Thyroid gland (tissue), 4 donors: ENCODE measurements at places on chromosomes 5 and 9. TPM values are rescaled to one million over a fixed set of nuclear protein-coding genes. Genes with fewer than 3 reads are reported as not detected.

DNA sequence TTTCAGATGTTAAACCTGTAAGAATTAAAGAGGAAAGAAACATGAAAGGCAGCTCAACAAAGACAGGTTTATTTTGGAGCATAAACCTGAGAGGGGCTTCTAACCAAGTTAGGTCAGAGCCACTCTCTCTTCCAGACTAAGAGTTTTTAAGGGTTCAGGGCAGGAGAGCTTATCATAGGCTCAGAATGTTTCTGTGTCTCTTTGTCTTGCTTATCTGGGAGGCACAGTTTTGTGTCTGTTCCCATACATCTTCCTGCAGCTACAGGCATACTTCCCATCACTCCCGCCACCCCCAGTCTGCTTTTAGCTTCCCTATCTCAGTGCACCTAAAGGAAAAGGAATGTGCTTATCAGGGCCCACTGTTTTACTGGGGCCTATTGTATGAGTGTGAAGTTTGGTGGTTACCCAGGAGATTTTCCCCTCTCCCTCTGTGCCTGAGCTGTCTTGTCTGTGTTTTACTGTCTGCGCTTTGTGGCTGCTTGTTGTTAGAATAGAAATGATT, 21.9 kb downstream of the CD14 start:
- no peak overlapping the region for H3K4me3 ChIP-seq
- no peak for DNase-seq
- no peaks in the 10 kb centered on the region for H3K27me3 ChIP-seq
- no peaks in the 10 kb centered on the region for H3K36me3 ChIP-seq
- no peak overlapping the region for H3K27ac ChIP-seq
- H3K4me1 ChIP-seq = peaks cover 12% of the 10 kb centered on the region

GRCh38 chr5:97534166-97534565, 351.1 kb upstream of the RIOK2 start:
- H3K4me1 ChIP-seq = no peaks in the 10 kb centered on the region
- H3K27me3 ChIP-seq = no peaks in the 10 kb centered on the region
- DNase-seq = no peak
- no peak overlapping the region for H3K27ac ChIP-seq
- no peaks in the 10 kb centered on the region for H3K36me3 ChIP-seq

DNA sequence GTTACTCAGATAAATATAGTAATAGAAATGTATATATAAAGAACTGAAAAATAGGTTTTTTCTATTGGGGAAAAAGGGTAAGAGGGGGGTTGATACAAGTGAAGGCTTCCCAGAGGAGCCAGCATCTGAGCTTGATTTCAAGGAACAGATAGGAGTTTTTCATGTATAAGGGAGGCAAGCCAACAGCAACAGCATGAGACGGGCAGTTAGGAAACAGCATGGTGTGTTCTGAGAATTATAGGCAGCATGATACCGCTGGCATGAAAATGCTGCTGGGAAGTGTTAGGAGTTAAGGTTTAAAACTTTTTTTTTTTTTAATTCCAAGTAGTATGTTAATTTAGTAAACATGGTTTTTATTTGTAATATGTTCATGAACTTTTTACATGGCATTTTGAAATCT, 9.7 kb downstream of the CDC37L1 start:
- no peaks in the 10 kb centered on the region for H3K4me1 ChIP-seq
- H3K27me3 ChIP-seq = no peaks in the 10 kb centered on the region
- H3K36me3 ChIP-seq = peaks cover 6% of the 10 kb centered on the region
- no peak overlapping the region for H3K4me3 ChIP-seq

The THBS4 gene
- total RNA-seq = 4.5 TPM

GRCh38 chr9:13718086-13718485, 438.6 kb upstream of the MPDZ start:
- DNase-seq = no peak
- no peaks in the 10 kb centered on the region for H3K27me3 ChIP-seq
- no peak overlapping the region for H3K27ac ChIP-seq
- H3K4me3 ChIP-seq = no peak overlapping the region

- H3K4me3 ChIP-seq = peak overlapping the region; percentile 30
- peak; percentile 84 for DNase-seq
- no peaks in the 10 kb centered on the region for H3K27me3 ChIP-seq
- peak overlapping the region; percentile 86 for H3K27ac ChIP-seq
These were observed 2.0 kb downstream of the GLIS3 start for GRCh38 chr9:4297786-4298254.

DNA sequence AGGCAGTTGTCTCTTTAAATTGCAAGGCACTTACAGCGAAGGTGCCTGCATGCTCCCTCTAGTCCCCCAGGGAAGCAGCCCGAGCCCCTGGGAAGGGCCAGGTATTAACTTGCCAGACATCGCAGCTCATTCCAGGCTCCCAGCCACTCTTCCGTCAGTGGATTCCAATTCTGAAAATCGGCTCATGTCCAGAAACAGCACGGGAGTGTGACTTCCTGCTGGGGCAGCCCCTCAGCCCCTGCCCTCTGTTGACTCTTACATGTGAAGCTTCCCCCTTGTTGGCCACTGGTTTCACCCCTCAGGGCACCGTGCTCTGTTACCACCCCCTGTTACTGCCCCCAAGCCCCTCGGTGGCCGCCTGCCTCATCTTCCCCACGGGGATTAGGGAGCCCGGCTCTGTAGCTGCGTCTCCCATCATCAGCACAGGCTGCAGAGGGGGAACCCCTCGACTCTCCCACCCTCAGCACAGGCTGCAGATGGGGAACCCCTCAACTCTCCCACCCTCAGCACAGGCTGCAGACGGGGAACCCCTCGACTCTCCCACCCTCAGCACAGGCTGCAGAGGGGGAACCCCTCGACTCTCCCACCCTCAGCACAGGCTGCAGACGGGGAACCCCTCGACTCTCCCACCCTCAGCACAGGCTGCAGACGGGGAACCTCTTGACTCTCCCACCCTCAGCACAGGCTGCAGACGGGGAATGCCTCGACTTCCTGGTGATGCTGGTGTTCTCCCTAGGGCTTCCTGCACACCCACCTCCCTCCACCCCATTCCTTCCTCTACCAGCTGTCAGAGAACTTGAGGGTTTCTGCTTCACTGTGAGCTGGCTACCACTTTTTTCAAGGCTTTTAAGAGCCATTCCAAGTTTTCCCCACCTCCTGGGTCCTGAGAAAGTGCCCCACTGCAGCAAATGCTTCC, 11.1 kb upstream of the CACNA1B start:
- no peak overlapping the region for H3K27ac ChIP-seq
- no peaks in the 10 kb centered on the region for H3K4me1 ChIP-seq
- no peak for DNase-seq
- H3K4me3 ChIP-seq = no peak overlapping the region
- H3K27me3 ChIP-seq = no peaks in the 10 kb centered on the region
